Putamen (tissue), 1 donor: ENCODE measurements at places on chromosomes 11 and 22.

GRCh38 chr11:130804306-130805076, 111.8 kb downstream of the SNX19 start:
- DNase-seq = no peak

- DNase-seq = no peak
Observed at GRCh38 chr11:13169709-13170108, 107.9 kb upstream of the BMAL1 start.

GRCh38 chr11:57379732-57380131, 1.2 kb downstream of the PRG3 start:
- no peak for DNase-seq

- DNase-seq = no peak
Observed at GRCh38 chr11:64316672-64317324, 561 bp downstream of the TRMT112 start.
